ENCODE measurements at places on chromosomes 11 and 22.
A peak's percentile ranks its signal among the peaks of the same experiment; 100 is the strongest.

GRCh38 chr11:123302751-123303195 is 107.7 kb upstream of the CLMP start:
- no peak for DNase-seq

GRCh38 chr11:88555829-88556202 is 218.3 kb upstream of the CTSC start:
- DNase-seq, result no peak

- no peak for DNase-seq
Measured at GRCh38 chr11:13283636-13284035, 6.0 kb downstream of the BMAL1 start.

GRCh38 chr22:39534591-39535356 is 2.2 kb upstream of the RPS19BP1 start:
- DNase-seq, result peak; percentile 73

- no peak for DNase-seq
Measured at GRCh38 chr11:70727899-70728620, 329.7 kb downstream of the CTTN start.

- no peak for DNase-seq
Measured at GRCh38 chr22:17370026-17370765, 936 bp downstream of the CECR2 start.

DNA sequence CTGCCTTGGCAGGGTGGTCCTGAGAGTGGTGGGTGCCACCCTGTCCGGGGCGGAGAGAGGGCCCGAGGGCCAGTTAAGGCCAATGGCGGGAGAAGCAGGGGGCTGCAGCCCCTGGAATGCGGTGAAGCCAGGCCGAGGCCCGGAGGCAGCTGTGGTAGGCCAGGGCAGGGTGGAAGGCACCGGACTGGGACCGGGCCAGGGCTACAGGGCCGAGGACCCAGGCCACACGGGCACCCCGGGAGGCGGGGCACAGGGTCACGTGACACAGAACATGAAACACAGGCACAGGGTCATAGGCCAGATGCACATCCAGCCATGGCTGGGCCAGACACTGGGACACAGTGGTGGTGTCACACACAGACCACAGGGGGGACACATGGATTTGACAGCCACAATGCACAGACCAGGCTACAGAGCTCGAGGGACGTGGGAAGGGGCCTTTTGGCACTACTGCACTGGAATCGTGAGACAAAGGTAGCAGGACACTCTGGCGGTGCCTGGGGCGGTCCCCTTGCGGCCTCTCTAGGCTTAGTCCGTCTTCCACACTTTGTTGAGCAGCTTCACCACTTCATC is 2.8 kb downstream of the SLC25A1 start:
- no peak for DNase-seq

- DNase-seq, result no peak
Measured at GRCh38 chr22:16806401-16806800, 18.8 kb downstream of the XKR3 start.

GRCh38 chr22:45649809-45650208 is 21.8 kb upstream of the ATXN10 start:
- DNase-seq, result no peak

DNA sequence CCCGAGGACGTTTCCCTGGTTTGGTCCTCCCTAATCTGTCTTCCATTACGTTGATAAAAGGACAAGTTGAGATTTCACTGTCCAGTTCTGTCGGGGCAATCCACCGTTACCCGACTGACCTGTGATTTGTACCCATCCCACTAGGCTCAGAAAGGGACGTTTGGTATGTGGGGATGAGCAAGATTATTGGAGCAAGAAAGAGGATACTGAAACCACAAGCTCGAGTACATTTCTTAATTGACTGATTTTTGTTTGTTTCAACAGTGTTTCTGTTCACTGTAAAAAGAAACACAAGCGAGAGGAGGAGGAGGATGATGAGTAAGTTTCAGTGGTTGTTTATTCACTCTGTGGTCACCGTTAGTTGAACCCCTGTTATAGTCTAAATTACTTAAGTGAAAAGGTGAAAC is 969 bp downstream of the CCDC117 start:
- DNase-seq, result no peak

GRCh38 chr22:43948836-43949406 is 6.3 kb upstream of the SAMM50 start:
- DNase-seq, result no peak

- no peak for DNase-seq
Measured at GRCh38 chr22:24117942-24118341, 63.3 kb upstream of the SUSD2 start.

GRCh38 chr22:49767355-49768062 is 60.2 kb downstream of the BRD1 start:
- no peak for DNase-seq

GRCh38 chr11:118827118-118827517 is 36.2 kb upstream of the DDX6 start:
- DNase-seq, result no peak

DNA sequence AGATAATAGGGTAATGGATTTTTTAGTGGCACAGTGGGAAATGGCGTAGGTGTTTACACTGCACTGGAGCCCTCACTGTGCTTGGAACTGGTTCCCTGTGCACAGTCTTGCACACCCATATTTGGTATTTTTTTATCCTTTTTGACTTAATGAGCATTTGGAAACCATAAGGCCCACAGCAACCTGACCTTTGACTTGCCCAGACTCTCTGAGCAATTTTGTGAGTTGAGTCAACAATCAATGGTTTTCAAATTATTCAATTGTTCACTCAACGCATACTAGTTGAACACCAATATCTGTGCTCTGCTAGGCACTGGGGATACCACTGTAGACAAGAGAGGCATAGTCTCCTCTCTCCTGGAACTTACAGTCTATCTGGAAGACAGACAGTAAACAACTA is 14.3 kb downstream of the CD44 start:
- no peak for DNase-seq

DNA sequence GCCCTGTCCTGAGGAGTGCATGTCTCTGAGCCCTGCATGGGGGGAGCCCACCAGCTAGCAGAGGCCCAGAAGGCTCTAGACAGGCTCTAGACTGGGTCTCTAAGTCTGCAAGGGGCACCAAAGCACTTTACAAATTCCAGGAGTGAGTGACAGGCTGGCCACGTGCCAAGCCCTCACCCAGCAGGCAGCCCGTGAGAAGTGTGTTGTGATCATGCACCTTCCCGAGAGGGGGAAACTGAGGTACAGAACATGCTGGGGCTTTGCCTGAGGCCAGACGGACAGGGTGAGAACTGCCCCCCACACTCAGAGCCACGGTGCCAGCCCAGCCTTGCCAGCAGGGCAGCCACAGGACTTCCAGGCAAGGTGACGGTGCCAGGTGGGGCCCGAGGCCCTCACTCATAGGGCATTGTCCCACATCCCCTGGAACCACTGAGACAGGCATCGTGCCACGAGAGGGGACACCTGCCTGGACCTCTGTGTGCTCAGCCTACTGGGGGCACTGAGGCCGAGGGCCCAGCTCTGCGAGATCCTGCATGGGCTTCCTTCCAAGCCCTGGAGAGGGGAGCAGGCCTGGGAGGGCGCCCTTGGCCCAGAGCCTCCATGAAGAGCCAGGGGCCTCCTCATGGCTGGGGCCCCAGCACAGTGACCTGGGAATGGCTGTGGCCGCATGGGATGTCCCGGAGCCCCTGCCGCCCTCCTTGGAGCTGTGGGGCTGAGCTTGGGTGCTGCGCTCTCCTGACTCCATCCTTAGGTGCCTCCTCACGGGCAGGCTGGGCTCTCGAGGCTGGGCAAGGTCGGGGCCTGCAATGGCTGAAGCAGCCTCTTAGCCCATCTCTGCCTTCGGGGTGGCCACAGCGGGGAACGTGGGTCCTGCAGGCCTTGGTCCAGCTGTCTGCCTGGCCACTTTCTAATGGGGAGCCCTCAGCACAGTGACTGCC is 121.5 kb downstream of the KCNQ1OT1 start:
- DNase-seq, result no peak

DNA sequence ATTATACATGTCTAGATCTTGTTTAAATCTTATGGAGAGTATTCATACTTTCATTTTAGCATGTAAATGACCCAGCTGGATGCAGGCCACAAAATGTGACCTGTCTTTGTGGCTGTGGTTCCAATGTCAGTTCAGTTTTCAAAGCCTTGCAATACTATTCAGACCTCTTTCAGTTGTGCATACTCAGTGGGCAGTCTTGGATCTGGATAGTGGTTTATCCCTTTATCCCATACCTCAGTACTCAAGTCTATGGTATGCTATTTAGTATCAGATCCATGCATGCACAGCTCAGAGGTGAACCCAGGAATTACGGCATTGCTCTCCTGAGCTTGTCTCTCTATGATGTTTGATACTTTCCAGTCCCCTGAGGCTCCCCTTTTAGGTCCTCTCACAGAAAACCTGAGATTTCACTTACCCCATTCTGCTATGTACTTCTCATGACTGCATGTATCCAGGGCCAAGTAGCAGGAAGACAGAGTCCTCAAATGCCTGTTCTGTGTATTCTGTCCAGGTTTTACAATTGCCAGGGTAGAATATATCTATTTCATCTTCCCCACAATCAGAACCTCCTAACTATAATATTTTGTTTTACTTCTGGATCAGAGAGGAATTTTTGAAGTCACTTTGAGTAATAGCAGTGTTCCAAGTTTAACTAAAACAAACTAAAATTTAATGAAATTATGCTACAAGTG is 6.9 kb upstream of the P4HA3 start:
- no peak for DNase-seq

DNA sequence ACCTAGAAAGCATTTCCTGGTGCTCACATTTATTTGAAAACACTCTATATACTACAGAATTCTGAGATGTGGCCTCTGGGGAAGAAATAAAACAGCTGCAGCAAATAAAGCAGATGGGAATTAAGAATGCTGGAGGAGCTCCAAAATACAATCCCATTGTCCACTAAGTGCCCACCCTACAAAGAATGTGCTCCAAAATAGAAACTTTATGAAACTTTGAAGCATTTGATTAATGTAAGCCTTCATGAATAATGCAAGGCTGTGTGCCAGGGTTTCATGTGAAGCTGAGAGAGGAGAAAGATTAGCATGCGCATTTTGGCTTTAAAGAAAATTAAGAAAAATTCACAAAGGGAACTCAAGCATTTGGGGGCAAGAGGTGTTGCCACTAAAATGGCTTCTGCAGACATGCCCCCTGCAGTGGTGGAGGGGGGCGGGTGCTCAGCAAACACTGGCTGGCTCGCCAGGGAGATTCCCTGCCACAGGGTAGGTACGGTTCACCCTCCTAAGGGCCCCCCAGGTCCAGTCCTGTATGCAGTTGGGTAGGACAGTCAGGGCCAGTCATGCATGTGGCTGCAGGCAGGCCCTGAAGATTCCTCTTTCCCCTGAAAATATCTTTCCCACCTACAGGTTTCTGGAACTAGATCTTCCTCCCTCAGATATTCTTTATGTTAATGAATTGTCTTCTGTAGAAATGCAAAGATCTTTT is 46.6 kb upstream of the RCN1 start:
- no peak for DNase-seq

GRCh38 chr22:24768537-24769374 is 5.8 kb downstream of the PIWIL3 start:
- no peak for DNase-seq

- no peak for DNase-seq
Measured at GRCh38 chr11:72955466-72955865, 141.3 kb downstream of the ATG16L2 start.

GRCh38 chr11:84795698-84796097 is 831.4 kb downstream of the DLG2 start:
- DNase-seq, result no peak

DNA sequence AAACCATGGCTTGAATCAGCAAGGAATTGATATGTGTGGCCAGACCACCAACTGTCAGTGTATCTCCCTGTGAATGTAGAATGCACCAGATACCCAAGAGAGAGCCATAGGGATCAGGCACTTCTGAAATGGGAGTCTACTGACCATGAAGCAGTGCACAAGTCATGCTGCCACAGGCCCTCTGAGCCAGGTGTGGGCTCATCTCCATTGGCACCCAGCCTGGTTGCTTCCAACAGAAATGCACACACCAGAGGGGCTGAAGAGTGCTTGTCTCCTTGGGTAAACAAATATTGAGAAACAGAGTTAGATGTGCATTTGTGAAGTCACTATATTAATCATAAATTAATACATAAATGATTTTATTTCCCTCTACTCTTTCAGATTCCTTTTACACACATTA is 28.4 kb upstream of the PANX1 start:
- DNase-seq, result no peak

DNA sequence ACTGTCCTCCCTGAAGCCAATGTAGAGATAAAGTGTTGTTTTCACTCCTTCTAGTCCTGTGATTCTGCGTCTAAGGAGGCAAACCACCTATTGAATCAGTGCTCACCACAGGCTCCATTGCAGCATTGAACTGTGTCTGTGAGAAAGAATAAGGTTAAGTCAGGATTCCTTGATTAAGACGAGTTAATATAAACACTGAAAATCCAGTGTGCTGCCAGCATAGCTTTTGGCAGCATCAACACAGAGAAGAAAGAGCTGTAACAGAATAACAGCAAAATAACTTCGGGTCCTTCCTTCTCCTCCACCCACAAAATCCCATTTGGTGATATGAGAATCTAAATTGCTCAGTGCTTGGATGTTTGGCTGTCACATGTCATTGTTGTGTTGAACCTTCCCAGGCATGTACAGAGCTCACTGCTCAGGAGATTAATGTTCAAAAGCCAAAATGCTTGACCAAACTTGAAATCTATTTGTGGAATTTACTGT is 185.2 kb upstream of the DDI1 start:
- DNase-seq, result no peak

GRCh38 chr11:75334402-75334891 is 17.0 kb downstream of the ARRB1 start:
- DNase-seq, result no peak

GRCh38 chr11:14202251-14203196 is 156.5 kb downstream of the RRAS2 start:
- DNase-seq, result no peak

DNA sequence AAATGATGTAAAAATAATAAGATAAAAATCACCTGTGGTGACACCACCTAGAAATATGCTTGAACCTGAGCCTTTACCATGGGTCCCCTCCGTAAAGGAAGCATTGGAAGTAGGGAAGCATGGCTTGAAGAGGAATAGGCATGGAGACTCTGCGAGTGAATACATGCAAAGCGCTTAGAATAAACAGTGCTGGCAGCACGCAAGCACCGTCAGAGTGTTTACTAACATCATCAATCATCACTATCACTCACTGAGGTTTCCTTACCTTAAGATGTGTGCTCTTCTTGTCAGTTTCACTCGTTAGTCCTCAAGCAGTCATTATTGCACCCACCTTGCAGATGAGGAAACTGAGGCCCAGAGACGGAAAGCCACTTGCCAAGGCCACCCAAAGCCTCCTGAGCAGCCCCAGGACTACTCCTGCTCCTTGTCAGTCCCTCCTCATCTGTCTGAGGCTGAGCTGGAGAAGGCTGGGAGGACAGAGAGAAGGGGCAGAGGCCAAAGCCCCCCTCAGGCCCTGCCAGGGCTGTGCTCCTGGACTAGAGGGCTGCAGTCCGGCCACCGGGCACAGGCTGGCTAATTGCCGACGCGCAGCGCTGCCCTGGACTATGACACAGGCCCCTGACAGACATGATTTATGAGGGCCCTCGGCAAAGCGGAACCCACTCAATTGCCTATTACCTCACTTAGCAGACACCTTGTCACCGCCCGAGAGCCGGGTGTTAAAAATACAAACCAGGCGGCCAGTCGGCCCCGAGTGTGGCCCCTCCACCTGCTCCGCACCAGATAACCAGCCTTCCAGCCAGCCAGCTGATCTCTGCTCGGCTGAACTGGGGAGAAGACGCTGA is 168.9 kb downstream of the MN1 start:
- no peak for DNase-seq

GRCh38 chr11:62395885-62396551 is 22.8 kb upstream of the SCGB1A1 start:
- DNase-seq, result no peak

GRCh38 chr11:69368119-69368880 is 74.3 kb downstream of the MYEOV start:
- no peak for DNase-seq

All from T1000 (cell line).